ENCODE measurements at places on chromosomes 4 and X. TPM values are rescaled to one million over a fixed set of nuclear protein-coding genes. Genes with fewer than 3 reads are reported as not detected.

Gene PAGE4
- not detected for total RNA-seq

Gene GUCY1B1
- total RNA-seq, result 54.5 TPM

Gene MXRA5
- total RNA-seq, result 26.8 TPM

Gene MAML3
- total RNA-seq, result 2.3 TPM

Gene BEX5
- not detected for total RNA-seq

Gene XKRX
- 0.15 TPM for total RNA-seq

Gene CPZ
- total RNA-seq, result 0.58 TPM

Gene CXCL6
- 3.5 TPM for total RNA-seq

Gene MAGEB10
- total RNA-seq, result 0.17 TPM

Gene GLRA2
- total RNA-seq, result not detected

Gene PRKG2
- 23.3 TPM for total RNA-seq

Gene PDE5A
- total RNA-seq, result 402 TPM

Gene AKAP4
- total RNA-seq, result not detected

Gene PCDH18
- 382 TPM for total RNA-seq

Gene SPANXN4
- not detected for total RNA-seq

Gene PHEX
- total RNA-seq, result 2.8 TPM

Gene CSN1S1
- not detected for total RNA-seq

Gene ATOH1
- not detected for total RNA-seq

Gene ASB12
- total RNA-seq, result under 0.01 TPM

Gene AWAT2
- total RNA-seq, result not detected

Gene ADH7
- 2.0 TPM for total RNA-seq

Gene MAGEB17
- not detected for total RNA-seq

Gene EXOC1L
- not detected for total RNA-seq

Gene SFRP2
- total RNA-seq, result not detected

Gene PNMA6F
- not detected for total RNA-seq

Gene GAGE2A
- not detected for total RNA-seq

Gene ANXA10
- 4.2 TPM for total RNA-seq

Gene PASD1
- not detected for total RNA-seq

Gene HAND2
- 0.58 TPM for total RNA-seq

Gene ZNF630
- total RNA-seq, result 2.0 TPM

Gene TCEANC
- 3.3 TPM for total RNA-seq

Gene SMIM10
- 6.4 TPM for total RNA-seq

Gene KLF8
- 2.8 TPM for total RNA-seq

Gene ATP6AP1
- 68.9 TPM for total RNA-seq

Gene CCDC160
- 0.15 TPM for total RNA-seq

Gene CNKSR2
- 0.66 TPM for total RNA-seq

Gene TMPRSS11A
- not detected for total RNA-seq

Gene SPANXD
- not detected for total RNA-seq

Gene ODAM
- total RNA-seq, result not detected

Gene PNMA5
- total RNA-seq, result not detected

Gene LANCL3
- under 0.01 TPM for total RNA-seq
